ENCODE measurements at places on chromosomes 16 and 17.

DNA sequence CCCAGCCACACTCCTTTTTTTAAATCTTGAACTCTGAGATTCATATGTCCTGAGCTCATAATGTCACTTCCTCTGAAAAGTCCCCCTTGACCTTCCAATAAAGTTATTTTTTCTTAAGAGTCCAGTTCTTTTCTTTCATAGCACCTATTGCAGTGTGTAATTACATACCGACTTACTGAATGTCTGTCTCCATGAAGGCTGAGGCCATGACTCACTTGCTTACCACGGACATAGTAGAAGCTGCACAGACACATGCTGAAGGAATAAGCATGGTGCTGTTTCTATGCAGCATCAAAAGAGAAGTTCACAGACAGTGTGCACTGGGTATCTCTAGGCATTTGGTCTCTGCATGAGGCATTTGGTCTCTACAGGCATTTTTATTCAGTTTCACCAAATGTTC is 77.2 kb downstream of the C17orf67 start:
- DNase-seq: peak; percentile 91

- no peak for DNase-seq
These were observed 16.3 kb downstream of the LIG3 start for GRCh38 chr17:34996422-34997285.

- DNase-seq: no peak
These were observed 16.6 kb downstream of the SMYD4 start for GRCh38 chr17:1813088-1813487.

DNA sequence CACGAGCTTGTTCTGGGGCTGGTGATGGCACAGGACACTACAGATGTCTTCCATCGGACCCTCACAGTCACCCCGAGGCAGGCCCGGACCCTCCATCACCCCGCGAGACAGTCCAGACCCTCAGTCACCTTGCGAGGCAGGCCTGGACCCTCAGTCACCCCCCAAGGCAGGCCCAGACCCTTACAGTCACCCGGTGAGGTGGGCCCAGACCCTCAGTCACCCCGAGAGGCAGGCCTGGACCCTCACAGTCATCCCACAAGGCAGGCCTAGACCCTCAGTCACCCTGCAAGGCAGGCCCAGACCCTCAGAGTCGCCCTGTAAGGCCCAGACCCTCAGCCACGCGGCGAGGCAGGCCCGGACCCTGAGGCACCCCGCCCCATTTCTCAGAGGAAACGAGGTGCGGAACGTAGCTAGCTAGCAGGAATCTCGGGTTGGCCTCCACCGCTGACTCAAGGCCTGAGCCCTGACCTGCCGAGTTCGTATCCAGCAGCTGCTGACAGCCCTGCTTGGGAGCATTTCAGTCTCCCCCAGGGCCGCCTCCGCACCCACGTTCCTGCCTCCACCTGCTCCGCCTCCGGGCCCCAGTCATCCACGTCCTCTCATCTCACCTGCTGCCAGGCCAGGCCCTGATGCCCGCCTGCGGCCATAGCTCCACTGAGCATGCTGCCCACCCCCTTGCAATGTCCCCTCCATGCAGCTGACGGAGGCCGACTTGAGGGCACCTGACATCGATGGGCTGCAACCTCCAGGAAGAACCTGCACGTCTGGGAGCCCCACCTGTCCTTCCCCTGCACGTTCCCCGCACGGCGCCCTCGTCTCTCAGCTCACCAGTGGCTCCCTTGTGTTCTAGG is 28.7 kb downstream of the RPH3AL start:
- DNase-seq: no peak
